ENCODE measurements at places on chromosomes 3 and 15. TPM values are rescaled to one million over a fixed set of nuclear protein-coding genes. Genes with fewer than 3 reads are reported as not detected.

ENTPD3 gene
- total RNA-seq: 1.6 TPM

BSN gene
- 0.85 TPM for total RNA-seq

CFAP91 gene
- 3.5 TPM for total RNA-seq

GRCh38 chr3:150385296-150386242 lies 22.5 kb upstream of the TSC22D2 start:
- no peak overlapping the region for H3K27ac ChIP-seq
- no peaks in the 10 kb centered on the region for H3K27me3 ChIP-seq
- H3K4me1 ChIP-seq: no peaks in the 10 kb centered on the region
- H3K4me3 ChIP-seq: no peak overlapping the region
- DNase-seq: no peak

SEMA6D gene
- 4.0 TPM for total RNA-seq

GRCh38 chr15:98943601-98944151 lies 63.9 kb downstream of the PGPEP1L start:
- H3K4me1 ChIP-seq: no peaks in the 10 kb centered on the region
- H3K27me3 ChIP-seq: no peaks in the 10 kb centered on the region
- peaks cover 72% of the 10 kb centered on the region for H3K36me3 ChIP-seq
- H3K27ac ChIP-seq: peak overlapping the region; percentile 93
- DNase-seq: no peak
- H3K4me3 ChIP-seq: no peak overlapping the region

PLA2G4E gene
- total RNA-seq: not detected

DNA sequence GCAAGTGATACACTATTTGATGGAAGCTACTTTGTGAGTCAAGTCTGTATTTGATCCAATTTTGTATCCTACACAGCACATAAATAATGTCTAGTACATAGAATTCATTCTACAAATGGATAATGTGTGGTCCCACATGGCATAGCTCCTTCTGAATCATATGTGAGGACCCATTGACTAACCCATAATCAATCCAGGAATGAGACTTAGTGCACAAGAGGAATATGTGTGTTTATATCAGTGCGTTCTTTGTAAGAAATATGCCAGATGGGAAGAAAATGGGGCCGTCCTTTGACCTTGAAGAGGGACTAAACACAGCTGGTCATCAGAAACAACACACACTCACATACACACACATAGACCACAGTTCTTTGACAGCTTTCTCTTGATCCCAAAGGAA lies 282.7 kb upstream of the SEMA6D start:
- no peaks in the 10 kb centered on the region for H3K27me3 ChIP-seq
- DNase-seq: no peak
- H3K27ac ChIP-seq: no peak overlapping the region
- H3K36me3 ChIP-seq: no peaks in the 10 kb centered on the region
- no peaks in the 10 kb centered on the region for H3K4me1 ChIP-seq
- no peak overlapping the region for H3K4me3 ChIP-seq

DNA sequence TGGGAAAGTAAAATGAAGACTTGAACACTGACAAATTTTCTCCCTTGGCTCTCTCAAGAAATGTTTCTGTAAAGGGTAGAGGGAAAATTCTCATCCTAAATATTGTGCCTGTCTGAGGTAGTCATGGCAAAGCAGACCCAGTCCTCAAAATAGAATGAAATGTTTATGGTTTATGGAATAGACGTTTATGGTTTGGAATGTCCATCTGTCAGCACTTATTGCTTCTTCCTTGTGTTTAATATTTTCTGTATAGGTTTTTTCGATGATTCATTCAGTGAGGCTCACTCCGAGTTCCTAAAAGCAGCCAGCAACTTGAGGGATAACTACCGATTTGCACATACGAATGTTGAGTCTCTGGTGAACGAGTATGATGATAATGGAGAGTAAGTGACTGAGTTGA lies 13.9 kb downstream of the ELL3 start:
- H3K4me1 ChIP-seq: no peaks in the 10 kb centered on the region
- no peaks in the 10 kb centered on the region for H3K27me3 ChIP-seq
- H3K36me3 ChIP-seq: peaks cover 96% of the 10 kb centered on the region
- DNase-seq: no peak
- no peak overlapping the region for H3K4me3 ChIP-seq
- H3K27ac ChIP-seq: no peak overlapping the region

GRCh38 chr15:60733196-60733595 lies 254.3 kb upstream of the ICE2 start:
- no peaks in the 10 kb centered on the region for H3K27me3 ChIP-seq
- DNase-seq: no peak
- H3K4me1 ChIP-seq: no peaks in the 10 kb centered on the region
- no peaks in the 10 kb centered on the region for H3K36me3 ChIP-seq

DNA sequence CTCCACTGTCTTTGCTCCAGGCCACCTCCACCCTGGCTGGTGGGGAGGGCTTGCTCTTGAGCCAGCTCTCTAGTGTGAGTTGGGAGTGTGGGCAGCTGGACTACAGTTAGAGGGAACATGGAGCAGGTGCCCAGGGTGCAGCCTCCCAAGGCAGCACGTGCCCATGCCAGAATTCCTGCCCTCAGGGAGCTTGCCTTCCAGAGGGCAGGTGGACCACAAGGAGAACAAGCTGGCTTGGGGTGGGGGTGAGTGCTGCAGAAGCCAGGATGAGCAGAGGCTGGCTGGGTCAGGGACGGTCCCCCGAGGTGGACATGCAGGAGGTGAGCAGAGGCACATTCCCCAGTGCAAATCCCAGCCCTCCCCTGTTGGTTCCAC lies 89.5 kb downstream of the VGLL4 start:
- DNase-seq: no peak
- H3K36me3 ChIP-seq: peaks cover 10% of the 10 kb centered on the region
- no peak overlapping the region for H3K4me3 ChIP-seq
- peaks cover 25% of the 10 kb centered on the region for H3K4me1 ChIP-seq
- no peaks in the 10 kb centered on the region for H3K27me3 ChIP-seq
- H3K27ac ChIP-seq: peak overlapping the region; percentile 71

RAB11A gene
- total RNA-seq: 192 TPM

DNA sequence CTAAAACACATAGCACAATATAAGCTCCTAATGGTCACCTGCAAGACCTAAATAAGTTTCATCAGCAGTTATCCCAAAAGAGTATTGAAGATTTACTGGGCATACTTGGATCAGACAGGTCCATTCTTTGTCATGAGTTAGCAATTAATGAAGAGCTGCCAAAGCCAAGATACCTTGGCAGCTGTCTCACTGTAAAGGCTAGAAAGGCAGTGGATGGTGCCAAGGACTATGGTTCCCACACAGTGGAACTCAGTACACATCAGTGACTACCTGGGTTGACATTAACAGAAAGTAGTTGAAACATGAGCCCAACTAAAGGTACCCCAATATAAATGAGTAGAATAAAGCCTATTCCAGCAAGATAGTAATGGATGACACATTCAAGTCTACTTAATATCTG lies 41.1 kb upstream of the TMCO5A start:
- H3K4me1 ChIP-seq: no peaks in the 10 kb centered on the region
- no peaks in the 10 kb centered on the region for H3K36me3 ChIP-seq
- H3K27me3 ChIP-seq: no peaks in the 10 kb centered on the region
- no peak for DNase-seq

GRCh38 chr3:169923189-169923588 lies 11.8 kb downstream of the SAMD7 start:
- H3K4me1 ChIP-seq: no peaks in the 10 kb centered on the region
- H3K4me3 ChIP-seq: no peak overlapping the region
- no peak for DNase-seq
- no peak overlapping the region for H3K27ac ChIP-seq
- no peaks in the 10 kb centered on the region for H3K27me3 ChIP-seq

NPAP1 gene
- not detected for total RNA-seq

PRTG gene
- total RNA-seq: 0.21 TPM

ADAM10 gene
- 44.6 TPM for total RNA-seq

DNA sequence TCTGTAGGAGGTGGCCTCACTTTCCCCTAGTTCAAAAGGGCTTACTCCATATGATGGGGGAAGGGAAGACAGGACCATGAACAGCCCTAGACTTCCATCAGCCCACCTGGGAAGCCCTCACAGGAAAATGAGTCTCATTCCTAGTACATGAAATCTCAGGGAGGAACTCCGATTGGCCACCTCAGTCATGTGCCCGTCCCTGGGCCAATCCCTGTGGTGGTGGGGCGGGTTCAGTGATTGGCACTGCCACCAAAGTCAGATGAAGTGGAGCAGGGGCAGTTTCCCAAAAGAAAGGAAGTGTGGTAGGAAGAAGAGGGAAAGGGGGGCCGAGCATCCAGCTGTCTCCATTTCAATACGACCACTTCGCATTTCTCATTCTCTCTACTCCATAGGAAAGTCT lies 25.9 kb upstream of the GP9 start:
- no peaks in the 10 kb centered on the region for H3K27me3 ChIP-seq
- H3K27ac ChIP-seq: no peak overlapping the region
- no peaks in the 10 kb centered on the region for H3K4me1 ChIP-seq
- no peaks in the 10 kb centered on the region for H3K36me3 ChIP-seq
- H3K4me3 ChIP-seq: no peak overlapping the region

GRCh38 chr3:99863588-99863987 lies 45.9 kb downstream of the CMSS1 start:
- no peak for DNase-seq
- H3K4me1 ChIP-seq: peaks cover 75% of the 10 kb centered on the region
- no peaks in the 10 kb centered on the region for H3K27me3 ChIP-seq
- peaks cover 82% of the 10 kb centered on the region for H3K36me3 ChIP-seq

DNA sequence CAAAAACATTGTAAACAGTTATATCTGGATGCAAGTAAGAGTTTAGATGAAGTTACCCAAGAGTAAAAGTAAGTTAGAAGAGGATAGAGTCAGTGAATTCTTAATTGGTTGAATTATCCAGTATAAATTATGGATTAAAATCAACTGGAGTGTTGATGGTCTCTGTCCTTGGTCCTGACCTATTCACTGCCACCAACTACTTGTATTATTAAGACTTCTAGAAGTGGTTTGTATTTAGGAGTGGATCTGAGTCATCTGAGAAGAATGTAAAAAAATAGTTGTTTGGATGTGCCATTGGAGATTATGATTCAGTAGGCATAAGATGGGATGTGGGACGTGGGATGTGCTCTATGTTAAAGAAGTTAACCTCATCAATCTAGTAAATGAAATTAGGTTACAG lies 86.4 kb downstream of the SYNPR start:
- H3K36me3 ChIP-seq: no peaks in the 10 kb centered on the region
- no peak overlapping the region for H3K27ac ChIP-seq
- DNase-seq: no peak
- no peaks in the 10 kb centered on the region for H3K4me1 ChIP-seq
- H3K4me3 ChIP-seq: no peak overlapping the region

GRCh38 chr15:66934868-66935520 lies 130.4 kb upstream of the SMAD3 start:
- H3K27me3 ChIP-seq: no peaks in the 10 kb centered on the region
- H3K4me1 ChIP-seq: no peaks in the 10 kb centered on the region
- no peak overlapping the region for H3K4me3 ChIP-seq
- H3K36me3 ChIP-seq: no peaks in the 10 kb centered on the region
- H3K27ac ChIP-seq: no peak overlapping the region

DAZL gene
- not detected for total RNA-seq

- no peak for DNase-seq
- no peak overlapping the region for H3K4me3 ChIP-seq
- no peaks in the 10 kb centered on the region for H3K4me1 ChIP-seq
- no peaks in the 10 kb centered on the region for H3K27me3 ChIP-seq
- H3K27ac ChIP-seq: no peak overlapping the region
Measured at GRCh38 chr3:193788189-193788991, 195.4 kb downstream of the OPA1 start.

GRCh38 chr3:194874783-194875182 lies 189.1 kb downstream of the FAM43A start:
- DNase-seq: no peak
- H3K4me3 ChIP-seq: no peak overlapping the region
- H3K4me1 ChIP-seq: peaks cover 16% of the 10 kb centered on the region
- no peaks in the 10 kb centered on the region for H3K36me3 ChIP-seq
- no peak overlapping the region for H3K27ac ChIP-seq

Measured in ascending aorta (tissue), 2 donors.